Inflammatory macrophage (primary cell): ENCODE measurements at places on chromosomes 1 and 21.

DNA sequence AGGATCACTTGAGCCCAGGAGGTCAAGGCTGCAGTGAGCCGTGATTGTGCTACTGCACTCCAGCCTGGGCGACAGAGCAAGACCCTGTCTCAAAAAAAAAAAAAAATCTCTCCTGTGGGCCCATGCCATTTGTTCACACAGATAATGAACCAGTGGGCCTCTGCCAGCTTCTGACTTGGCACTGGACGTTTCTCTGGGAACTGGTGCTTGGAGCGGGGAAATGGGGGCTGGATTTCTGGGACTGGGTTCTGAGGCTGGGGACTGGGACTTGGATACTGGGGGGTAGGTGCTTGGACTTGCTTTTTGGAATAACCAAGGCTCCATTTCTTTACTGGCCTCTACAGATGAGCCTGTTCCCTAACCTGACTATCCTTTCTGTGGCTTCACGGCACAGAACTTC, 9.7 kb downstream of the IFI6 start:
- no peak for DNase-seq

- DNase-seq, result no peak
Observed at GRCh38 chr1:70820995-70821394, 226.6 kb downstream of the PTGER3 start.

- no peak for DNase-seq
Observed at GRCh38 chr1:147388969-147389368, 146.5 kb downstream of the CHD1L start.

DNA sequence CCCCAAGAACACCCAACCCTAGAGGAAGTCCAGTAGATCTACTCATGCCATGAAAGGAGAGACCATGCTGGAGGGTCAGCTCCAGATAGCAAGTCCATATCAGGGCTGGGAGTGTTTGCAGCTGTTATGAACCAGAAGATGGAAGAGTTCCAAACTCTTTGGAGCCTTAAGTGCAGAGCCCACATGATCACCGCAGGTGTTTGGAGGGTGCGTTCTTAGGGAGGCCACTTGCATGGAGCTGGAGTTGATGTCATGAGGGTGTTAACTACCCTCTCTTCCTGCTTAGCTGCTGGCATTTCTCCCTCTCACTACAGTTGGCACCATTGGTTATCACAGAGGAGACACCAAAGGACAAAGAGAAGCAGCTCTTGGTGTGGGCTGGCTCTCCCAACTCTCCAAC, 616.9 kb downstream of the AJAP1 start:
- no peak for DNase-seq

GRCh38 chr1:221565711-221566110, 176.2 kb downstream of the DUSP10 start:
- DNase-seq, result no peak
